ENCODE measurements at places on chromosomes 4 and X. TPM values are rescaled to one million over a fixed set of nuclear protein-coding genes. Genes with fewer than 3 reads are reported as not detected.
A peak's percentile ranks its signal among the peaks of the same experiment; 100 is the strongest.

The SERTM2 gene
- total RNA-seq, result 0.28 TPM

The CCDC160 gene
- not detected for total RNA-seq

The WDR17 gene
- 2.5 TPM for total RNA-seq

The SCML1 gene
- 12.7 TPM for total RNA-seq

The PIR gene
- total RNA-seq, result 12.2 TPM

The GAGE12H gene
- not detected for total RNA-seq

The FGF5 gene
- not detected for total RNA-seq

The ANXA3 gene
- 20.0 TPM for total RNA-seq

- no peak for DNase-seq
Observed at GRCh38 chr4:119861731-119862130, 204.9 kb downstream of the MAD2L1 start.

- no peak for DNase-seq
Observed at GRCh38 chrX:81377329-81377728, 175.4 kb downstream of the SH3BGRL start.

- no peak for DNase-seq
Observed at GRCh38 chrX:49792376-49792775, 36.7 kb upstream of the PAGE4 start.

- DNase-seq, result no peak
Observed at GRCh38 chrX:25079020-25079419, 63.3 kb upstream of the ARX start.

GRCh38 chr4:110084154-110084553 is 114.3 kb downstream of the ELOVL6 start:
- no peak for DNase-seq

GRCh38 chr4:123480706-123481418 is 84.3 kb downstream of the SPRY1 start:
- no peak for DNase-seq

DNA sequence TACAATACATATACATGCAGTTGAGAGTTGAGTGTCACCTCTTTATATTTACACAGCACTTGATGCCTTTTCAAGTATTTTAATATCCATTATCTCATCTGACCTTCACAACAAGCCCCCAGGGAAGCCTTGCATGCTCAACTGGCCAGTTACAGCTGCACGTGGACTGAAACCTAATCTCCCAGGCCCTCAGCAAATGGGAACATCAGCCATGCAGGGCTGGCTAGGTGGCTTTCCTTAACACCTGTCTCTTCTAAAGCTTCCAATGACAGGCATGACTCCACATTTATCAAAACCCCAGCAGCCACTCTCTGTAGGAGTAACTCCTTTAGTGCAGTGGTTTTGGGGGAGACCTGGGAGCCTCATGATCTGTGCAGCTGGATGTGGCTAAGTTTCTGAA is 56.4 kb downstream of the PHKA2 start:
- DNase-seq, result no peak

GRCh38 chr4:113311047-113311446 is 261.6 kb downstream of the ANK2 start:
- no peak for DNase-seq

DNA sequence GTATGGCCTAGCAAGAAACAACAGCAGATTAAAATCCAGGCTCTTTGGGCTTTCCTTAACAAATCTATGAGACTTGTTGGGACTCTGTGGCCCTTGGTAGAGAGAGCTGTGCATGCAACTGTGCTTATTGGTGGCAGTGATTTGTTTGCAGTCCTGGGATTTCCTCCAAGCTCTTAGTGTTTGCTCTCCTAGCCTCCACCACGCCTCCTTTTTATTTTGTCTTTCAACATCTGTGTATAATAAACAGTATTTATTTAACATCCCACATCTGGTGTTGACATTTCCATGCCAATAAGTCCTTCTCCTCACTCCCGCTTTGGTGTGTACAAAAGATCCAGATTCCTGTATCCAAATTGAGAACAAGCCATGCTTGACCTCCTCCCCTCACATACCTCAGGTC is 3.1 kb downstream of the TNMD start:
- DNase-seq, result no peak

- no peak for DNase-seq
Observed at GRCh38 chr4:22695917-22696316, 3.2 kb downstream of the GBA3 start.

- DNase-seq, result no peak
Observed at GRCh38 chrX:117092641-117093040, 629.9 kb upstream of the CT83 start.

DNA sequence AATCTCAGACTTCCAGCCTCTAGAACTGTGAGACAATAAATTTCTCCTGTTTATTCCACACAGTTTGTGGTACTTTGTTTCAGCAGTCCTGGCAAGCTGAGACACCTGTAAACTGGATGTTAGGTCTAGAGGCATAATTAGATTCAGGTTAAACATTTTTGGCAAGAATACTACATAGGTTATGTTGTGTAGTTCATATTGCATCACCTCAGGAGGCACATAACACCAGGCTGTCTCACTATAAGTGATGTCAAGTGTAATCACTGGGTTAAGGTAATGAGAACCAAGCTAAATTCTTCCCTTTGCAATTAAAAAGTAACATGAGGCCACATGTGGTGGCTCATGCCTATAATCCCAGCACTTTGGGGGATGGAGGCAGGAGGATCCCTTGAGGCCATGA is 214.2 kb downstream of the ZNF674 start:
- DNase-seq, result no peak

- DNase-seq, result no peak
Observed at GRCh38 chr4:146098397-146098796, 77.1 kb upstream of the LSM6 start.

DNA sequence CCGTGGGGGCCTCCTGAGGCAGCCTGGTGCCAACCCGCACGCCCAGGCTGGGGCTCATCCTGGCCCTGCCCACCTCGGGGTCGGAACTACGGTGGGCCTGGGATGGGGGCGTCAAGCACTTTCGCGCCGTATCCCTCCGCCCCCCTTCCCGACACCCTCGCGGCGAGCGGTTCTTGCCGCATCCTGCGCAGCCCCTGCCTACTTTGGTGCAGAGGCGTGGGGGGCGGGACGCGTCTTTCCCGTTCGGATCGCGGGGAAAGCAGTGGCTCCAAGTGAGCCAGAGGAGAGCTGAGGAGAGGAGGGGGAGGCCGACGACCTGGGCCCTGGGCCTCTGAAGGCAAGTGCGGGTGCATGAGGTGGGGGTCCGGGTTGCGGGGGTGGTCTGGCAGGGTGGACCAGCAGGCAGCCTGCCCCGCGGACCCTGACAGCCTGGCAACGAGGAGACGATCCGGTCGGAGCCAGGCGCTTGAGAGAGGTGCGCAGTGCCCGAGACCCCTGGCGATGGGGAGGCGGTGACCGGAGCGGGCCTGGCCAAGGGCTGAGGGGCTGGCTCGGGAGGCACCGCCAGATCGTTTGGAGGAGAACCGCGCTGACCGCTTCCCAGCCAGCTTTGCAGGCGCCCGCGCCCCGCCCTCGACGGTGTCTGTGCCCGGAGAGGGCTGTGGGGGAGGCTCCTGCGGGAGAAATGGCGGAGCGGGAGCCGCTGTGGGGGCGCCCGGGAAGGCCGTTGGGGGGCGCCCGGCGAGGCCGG is at the start of gene GPRASP2:
GPRASP2 (plus strand) TSS at position 233 of the 751 bp plus-strand sequence. CDS start 2,422 bp downstream, outside the sequence.
- peak; percentile 85 for DNase-seq

- DNase-seq, result no peak
Observed at GRCh38 chr4:113958766-113959538, 20.5 kb downstream of the ARSJ start.

DNA sequence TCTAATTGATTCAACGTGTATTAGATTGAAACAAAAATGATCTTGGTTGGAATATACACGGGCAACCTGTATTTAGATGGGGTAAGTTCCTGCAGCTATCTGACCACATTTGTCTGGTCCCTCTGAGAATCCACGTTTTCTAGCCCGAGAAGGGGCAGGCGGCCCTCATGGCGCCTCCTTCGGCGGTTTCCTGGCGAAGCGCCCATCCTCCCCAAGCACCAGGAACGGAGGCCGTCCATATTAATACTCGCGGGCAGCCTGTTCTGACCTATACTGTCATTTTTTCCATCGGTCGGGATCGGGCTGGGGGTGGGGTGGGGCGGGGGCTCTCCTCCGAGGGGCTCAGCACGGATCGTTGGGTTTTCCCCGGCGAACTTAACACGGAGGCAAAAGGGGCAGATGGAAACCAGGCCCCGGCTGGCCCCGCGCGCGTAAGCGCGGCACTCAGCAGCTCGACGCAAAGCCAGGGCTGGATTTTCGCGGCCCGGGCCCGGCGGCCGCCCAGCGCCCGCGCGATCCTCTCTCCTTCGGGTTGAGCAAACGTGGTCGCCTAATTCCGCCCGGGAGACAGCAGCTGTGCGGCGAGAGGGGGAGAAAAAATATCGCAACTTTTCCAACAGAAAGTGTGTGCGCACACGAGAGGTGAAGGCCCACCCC is 77.2 kb upstream of the BCOR start:
- DNase-seq, result peak; percentile 90

- DNase-seq, result no peak
Observed at GRCh38 chr4:1265351-1265750, 16.4 kb upstream of the CTBP1 start.

DNA sequence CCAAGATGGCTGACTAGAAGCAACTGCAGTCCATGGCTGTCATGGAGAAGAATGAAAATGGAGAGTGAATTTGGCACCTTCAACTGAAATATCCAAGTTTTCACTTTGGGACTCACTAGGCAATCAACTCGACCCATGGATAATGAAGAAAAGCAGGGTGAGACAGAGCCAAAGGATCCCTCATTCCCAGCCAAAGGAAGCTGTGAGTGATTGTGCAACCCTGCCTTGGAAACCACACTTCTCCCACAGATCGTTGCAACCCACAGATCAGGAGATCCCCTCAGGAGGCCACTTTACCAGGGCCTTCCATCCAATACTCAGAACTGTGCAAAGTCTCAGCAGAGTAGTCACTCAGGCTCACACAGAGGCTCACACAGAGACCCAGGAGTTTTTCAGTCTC is 4.5 kb downstream of the CFAP299 start:
- no peak for DNase-seq

- DNase-seq, result no peak
Observed at GRCh38 chr4:42133006-42133405, 19.4 kb downstream of the BEND4 start.

- no peak for DNase-seq
Observed at GRCh38 chrX:20060961-20061748, 55.6 kb downstream of the MAP7D2 start.

DNA sequence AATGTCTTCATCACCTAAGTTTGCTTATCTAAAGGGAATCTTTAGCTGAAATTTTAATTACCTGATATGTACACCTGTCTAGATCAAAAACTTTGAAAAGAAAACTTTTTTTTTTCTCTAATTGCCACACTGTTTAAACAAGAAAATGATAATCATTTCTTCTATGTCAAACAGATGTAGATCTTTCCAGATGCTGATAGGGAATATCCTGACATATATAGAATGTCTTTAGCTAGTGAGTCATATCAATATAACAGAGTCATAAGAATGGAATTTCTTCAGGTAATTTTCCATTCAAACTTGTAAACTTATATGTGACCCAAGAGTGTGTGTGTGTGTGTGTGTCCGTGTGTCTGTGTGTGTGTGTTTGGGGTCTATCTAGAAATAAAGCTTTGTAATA is 271.9 kb downstream of the GPM6A start:
- DNase-seq, result no peak

DNA sequence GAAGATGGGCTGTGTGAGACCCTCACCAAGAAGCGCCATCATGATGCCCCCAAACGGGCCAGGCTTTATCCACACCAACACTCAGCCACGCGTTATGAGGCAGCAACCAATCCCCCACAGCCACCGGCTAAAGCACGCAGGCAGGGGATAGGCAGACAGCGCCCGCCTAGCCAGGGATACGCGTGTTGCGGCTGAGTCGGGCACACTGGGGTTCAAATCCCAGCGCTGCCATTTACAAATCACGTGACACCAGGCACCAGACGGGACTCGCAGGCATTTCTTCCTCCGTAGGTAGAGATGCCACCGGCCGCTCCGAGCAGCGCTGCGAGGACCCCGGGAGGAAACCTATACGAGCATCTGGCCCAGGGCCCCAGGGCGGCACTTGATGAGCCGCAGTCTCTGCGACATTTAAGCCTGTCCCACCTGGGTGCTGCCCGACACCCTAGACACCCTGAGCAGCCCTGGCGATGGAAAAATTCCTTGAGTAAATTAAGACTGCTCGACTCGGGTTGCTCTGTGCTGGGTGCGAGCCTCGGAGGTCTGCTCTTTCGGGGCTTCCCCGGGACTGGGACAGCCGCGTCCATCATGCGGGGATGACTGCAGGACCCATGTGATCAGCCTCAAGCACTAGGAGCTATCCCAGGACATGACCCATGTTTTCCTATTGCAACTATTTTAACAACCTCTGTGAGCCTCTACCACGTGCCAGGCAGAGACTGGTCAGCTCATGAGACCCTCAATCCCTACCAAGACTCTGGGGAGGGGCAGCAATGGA is 6.3 kb downstream of the ABLIM2 start:
- no peak for DNase-seq

- no peak for DNase-seq
Observed at GRCh38 chr4:126812076-126812475, 820.7 kb upstream of the INTU start.

- no peak for DNase-seq
Observed at GRCh38 chrX:10726647-10727046, 106.3 kb upstream of the MID1 start.

GRCh38 chr4:79255793-79256192 is 70.1 kb downstream of the NAA11 start:
- no peak for DNase-seq
